ENCODE measurements at places on chromosomes 2 and 18.

DNA sequence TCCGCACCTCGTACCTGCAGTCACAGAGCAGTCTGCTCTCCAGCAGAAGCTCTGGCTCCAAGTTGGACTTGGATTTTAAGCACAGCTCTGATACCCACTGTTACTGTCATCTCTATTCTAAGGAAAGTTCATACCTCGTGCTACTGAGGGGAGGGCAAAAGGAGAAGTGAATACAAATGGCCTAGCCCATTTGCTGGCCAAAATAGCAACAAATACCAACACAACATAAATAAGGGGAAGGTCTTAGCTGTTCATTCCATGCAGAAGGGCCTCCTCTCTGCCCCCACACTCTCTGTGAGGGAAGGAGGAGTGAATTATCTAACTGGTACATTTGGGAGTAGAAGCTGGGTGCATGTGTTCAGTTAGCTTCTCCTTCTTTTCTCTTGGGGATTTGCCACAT, 739.4 kb upstream of the RAB6C start:
- no peak for DNase-seq

GRCh38 chr2:200944467-200945394, 18.7 kb downstream of the ORC2 start:
- DNase-seq = peak; percentile 70

- DNase-seq = no peak
Observed at GRCh38 chr2:12931186-12931844, 214.6 kb downstream of the TRIB2 start.

- no peak for DNase-seq
Observed at GRCh38 chr2:224217962-224218347, 178.9 kb upstream of the SERPINE2 start.

- DNase-seq = no peak
Observed at GRCh38 chr2:179139506-179139905, 89.6 kb upstream of the CCDC141 start.

- DNase-seq = no peak
Observed at GRCh38 chr2:46921676-46922448, 6.3 kb upstream of the MCFD2 start.

DNA sequence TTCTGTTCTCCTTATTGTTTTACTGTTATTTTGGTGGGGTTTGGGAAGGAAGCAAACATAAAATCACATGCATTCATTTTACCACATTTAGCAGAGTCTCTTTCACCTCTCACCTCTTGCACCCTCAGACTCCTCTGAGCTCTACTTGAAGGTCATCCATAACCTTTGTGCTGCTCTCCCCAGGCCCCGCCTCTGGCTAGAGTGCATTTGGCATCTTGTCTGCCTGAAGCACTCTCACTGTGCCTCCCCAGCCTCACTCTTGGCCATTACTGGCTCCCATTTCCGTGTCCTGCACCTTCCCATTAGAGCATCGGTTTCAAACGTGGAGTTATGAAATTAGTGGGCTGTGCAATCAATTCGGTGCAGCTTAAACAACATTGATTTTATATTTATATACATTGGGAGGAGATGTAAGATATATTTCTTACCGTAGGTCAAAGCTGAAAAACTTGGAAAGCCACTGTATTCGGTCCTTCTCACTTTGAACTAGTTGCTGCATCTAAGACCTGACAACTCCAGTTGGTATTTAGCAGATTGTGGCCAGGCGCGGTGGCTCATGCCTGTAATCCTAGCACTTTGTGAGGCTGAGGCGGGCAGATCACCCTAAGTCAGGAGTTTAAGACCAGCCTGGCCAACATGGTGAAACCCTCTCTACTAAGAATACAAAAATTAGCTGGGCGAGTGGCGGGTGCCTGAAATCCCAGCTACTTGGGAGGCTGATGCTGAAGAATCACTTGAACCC, 6.9 kb upstream of the ZFAND2B start:
- DNase-seq = no peak

DNA sequence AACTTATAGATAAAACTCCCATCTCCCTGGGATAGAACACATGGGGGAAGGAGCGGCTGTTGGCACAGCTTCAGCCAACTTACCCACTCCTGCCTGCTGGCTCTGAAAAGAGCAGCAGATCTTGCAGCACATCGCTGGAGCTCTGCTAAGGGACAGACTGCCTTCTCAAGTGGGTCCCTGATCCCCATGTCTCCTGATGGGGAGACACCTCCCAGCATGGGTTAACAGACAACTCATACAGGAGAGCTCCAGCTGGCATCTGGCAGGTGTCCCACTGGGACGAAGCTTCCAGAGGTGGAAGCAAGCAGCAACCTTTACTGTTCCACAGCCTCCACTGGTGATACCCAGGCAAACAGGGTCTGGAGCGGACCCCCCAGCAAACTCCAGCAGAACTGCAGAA, 673.3 kb downstream of the NRXN1 start:
- DNase-seq = no peak

DNA sequence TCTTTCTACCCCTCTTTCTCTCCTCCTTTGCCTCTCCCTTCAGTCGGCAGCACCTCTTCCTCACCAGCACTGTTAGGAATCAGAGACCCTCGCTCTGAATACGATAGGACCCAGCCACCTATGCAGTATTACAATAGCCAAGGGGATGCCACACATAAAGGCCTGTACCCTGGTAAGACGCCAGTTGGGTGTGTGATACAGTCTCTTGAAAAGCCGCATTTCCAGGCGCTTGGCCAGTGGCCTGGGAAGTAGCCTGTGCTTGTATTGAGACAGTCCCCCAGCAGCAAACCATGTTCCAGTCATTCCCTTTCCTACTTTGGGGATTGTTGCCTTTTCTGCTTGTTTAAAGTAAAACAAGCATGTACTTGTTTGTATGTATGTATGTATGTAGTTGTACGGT, 118.4 kb upstream of the DAPL1 start:
- no peak for DNase-seq

DNA sequence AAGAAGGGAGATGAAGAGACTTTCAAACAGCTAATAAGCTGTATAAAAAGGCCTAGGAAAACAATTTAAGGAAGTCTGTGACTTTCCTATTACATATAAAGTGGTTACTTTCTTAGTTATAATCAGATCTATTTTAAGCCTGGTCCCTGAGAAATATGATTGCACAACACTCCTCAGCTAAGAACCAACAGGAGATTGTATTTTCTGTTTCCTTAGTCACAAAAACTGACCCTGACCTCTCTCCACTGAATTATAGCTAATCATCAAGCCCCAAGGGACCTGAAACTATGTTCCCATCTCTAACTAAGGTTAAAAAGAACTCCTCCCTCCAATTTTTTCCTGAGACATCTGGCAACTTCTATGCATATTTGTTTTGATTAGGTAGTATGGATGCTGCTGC, 106.9 kb downstream of the ROCK1 start:
- no peak for DNase-seq

DNA sequence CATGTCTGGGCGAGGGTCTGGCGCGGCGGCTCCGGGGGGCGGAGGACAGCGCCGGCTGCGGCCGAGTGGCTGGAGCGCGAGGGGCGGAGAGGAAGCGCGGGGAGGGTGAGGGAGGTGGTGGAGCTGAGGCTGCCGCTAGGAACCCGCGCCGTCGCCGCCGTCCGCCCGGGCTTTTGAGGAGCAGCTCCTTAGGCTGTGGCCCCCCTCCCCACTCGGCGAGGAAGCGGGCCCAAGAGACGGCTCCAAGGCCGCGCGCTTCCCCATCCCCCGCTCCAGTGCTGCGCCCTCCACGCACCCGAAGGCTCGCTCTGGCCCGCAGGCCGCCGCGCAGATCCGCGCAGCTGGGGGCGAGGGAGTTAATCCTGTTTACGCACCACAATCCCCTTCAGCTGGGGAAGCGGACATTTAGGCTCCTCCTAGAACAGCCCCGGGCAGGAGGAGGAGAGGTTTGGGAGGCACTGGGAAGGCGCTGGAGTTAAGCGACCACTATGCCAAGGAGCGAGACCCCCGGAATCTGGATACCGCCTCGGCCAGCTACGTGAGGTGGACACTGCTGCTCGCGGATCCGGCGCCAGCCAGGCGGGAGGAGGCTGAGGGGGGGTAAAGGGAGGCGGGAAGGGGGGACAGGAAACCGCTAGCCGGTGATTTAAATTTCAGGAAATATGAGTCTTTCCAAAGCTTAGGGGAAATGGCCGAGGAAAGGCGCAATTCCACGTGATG, at the start of gene CNRIP1:
TSS of gene CNRIP1 (minus strand) at position 552 of the 720 bp plus-strand sequence. CDS start at position 3, 549 bp downstream.
- no peak for DNase-seq

DNA sequence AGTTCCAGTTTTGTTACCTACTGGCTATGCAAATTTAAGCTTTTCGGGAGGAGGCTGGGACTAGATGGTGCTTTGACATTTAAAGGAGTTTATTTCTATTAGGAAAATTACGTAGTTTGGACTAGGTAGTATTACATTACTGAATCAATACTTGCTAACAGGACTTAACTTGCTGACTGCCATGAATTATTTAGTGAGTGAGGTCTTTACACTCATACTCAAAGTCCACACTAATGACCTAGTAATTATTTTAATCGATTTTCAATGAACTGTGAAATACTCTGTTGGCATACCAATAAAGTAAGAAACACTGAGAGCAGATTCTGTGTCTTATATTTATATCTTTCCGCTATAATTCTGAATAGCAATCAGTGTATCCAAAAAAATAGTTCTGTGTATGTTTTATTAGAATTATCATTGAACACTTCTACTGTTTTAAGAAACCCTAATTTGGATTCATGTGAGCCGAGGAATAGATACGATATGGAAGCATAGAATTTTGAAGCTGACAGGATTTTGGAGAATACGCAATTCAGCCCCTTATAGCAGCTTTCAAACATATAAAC, 55.0 kb downstream of the CHST9 start:
- DNase-seq = no peak

GRCh38 chr18:317618-318017, 49.8 kb upstream of the THOC1 start:
- DNase-seq = no peak

GRCh38 chr2:105671156-105671555, 73.6 kb upstream of the NCK2 start:
- DNase-seq = no peak

DNA sequence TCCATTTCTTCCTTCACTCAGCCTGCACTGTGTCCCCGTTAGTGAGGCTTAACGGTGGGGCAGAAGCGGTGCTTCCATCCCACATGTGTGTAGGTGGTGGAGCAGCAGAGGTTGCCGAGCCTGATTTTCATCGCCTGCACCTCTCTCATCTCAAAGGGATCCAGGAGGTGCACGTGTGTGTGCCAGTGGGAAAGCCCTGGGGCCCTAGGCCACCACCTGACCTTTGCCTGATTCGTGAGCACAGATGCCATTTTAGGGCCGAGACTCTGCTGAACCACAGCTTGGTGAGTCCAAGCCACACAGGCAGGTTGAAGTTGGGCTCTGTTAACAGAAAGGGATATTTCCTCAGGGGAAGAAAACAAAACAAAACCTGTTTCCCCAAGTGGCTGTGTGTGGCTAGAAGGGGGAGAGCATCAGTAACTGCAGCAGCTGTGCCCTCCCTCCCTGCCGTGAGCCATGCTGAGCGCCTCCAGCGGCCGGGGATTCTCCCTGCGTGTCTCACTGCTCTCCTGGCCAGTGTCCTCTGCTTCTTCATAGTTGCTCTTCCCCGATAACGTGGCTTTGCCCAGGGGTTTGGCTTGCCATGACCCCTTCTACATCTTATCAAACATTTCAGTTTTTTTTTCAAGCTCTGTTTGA, 81.5 kb downstream of the MAPRE2 start:
- DNase-seq = no peak

GRCh38 chr18:13418013-13418710, 199.6 kb downstream of the LDLRAD4 start:
- no peak for DNase-seq

GRCh38 chr2:170991398-170992182, 62.5 kb downstream of the GORASP2 start:
- DNase-seq = no peak

DNA sequence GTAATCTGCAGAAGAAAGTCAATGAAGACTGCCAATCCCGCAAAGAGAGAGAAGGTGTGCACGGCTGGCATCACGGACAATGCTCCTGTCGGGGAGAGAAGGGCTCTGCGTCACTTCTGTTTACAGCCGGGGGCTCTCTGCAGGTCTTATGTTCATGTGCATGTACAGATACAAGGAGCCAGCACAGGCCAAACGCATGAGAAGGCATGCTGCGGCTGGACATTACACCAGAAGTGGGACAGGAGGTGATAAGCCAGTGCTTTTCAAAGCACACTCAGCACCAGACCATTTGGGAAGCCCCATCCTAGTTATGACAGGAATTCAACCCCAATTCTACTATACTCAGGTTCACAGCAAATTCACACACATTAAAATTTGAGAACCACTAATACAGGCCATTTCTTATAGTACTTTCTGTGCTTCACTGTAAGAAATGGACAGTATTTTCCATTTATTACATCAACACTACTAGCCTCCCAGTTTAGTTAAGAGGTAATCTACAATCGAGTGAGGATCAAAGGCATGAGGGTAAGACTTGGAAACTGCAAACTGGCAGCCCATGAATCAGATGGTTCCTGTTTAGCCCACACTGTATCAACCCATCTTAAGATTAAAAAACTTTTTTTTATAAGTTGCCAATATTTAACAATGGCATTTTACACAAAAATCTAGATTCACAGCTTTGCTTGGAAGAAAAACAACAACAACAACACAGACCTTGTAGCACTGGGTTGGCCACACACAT, 38.2 kb downstream of the RMC1 start:
- no peak for DNase-seq

GRCh38 chr18:79934311-79935097, 16.9 kb downstream of the SLC66A2 start:
- no peak for DNase-seq

- no peak for DNase-seq
Observed at GRCh38 chr2:102424754-102425153, 1.8 kb downstream of the IL18RAP start.

DNA sequence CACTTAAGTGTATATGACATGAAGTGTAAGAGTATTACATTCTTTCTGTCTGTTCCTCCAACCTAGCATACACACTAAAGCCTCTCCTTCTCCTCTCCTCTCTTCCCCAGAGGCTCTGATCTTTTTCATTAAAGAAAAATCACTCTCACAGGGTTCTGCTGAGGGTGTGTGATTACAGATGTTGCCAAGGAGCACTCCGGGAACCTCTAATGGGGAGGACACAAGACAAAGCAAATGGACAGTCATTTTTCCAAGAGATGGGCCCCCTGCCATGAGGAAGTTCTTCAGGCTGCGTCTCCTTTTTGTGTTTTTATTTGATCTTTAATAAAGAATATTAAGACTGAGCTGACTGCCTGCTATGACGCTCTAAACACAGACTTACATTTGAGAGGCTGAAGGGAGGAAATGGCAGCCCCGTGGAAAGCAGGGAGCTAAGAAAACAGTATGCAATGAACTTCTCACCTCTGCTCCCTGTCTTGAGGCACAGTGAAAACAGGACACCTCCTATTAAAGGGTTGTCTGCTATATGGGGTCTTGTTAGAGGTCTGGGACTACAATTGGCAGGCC, 578.1 kb downstream of the PIK3C3 start:
- no peak for DNase-seq

- no peak for DNase-seq
Observed at GRCh38 chr2:219769090-219769910, 141.9 kb downstream of the SLC4A3 start.

DNA sequence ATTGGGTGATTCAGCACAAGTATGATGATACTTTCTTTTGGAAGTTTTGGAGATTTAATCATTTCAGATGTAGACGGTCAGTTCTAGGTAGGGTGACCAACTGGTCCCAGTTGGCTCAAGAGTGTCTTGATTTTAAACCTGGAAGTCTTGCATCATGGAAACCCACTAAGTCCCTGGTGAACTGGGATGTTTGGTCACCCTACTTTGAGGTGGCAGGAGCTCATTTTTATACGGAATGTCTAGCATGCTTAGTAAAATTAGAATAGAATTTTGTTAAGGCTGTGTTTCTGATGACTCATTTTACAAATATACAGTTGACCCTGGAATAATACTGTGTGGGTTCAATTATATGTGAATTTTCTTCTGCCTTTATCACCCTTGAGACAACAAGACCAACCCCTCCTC, 61.5 kb upstream of the DOCK10 start:
- no peak for DNase-seq

GRCh38 chr18:48428475-48429177, 19.4 kb upstream of the ZBTB7C start:
- DNase-seq = no peak

All from stimulated activated CD4-positive, alpha-beta T cell treated with anti-CD3 and anti-CD28 coated beads, Interleukin-12 subunit alpha, Interleukin-12 subunit beta, amount 100 ng/mL, for 24 hours (primary cell).